ENCODE measurements at places on chromosomes 5 and 9.

GRCh38 chr5:100788417-100788816 lies 114.7 kb downstream of the ST8SIA4 start:
- no peak for DNase-seq

GRCh38 chr5:72167804-72168203 lies 60.5 kb downstream of the MAP1B start:
- DNase-seq = no peak

GRCh38 chr5:172906436-172906835 lies 52.8 kb upstream of the RPL26L1 start:
- no peak for DNase-seq

GRCh38 chr5:32450952-32451351 lies 6.4 kb upstream of the ZFR start:
- no peak for DNase-seq

DNA sequence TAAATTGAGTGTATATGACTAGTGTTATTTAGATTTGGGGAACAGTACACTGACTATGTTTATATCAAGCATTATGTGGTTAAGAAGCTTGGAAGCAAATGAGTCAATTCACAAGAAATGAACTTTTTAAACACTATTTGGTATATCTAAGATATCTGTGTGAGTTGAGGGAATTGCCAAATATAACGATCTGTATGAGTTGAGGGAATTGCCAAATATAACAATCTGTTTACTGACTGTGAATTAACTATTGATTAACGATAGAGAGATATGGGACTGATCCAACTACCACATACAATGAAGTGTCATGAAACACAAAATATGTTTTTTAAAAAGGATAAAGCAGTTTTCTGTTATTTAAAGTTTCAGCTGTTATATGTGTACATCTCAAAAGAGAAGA lies 301.4 kb downstream of the TENT4A start:
- DNase-seq = no peak

- no peak for DNase-seq
Measured at GRCh38 chr5:134944630-134945029, 23.1 kb upstream of the CATSPER3 start.

- DNase-seq = no peak
Measured at GRCh38 chr9:87909310-87910041, 8.3 kb upstream of the SPATA31C1 start.

DNA sequence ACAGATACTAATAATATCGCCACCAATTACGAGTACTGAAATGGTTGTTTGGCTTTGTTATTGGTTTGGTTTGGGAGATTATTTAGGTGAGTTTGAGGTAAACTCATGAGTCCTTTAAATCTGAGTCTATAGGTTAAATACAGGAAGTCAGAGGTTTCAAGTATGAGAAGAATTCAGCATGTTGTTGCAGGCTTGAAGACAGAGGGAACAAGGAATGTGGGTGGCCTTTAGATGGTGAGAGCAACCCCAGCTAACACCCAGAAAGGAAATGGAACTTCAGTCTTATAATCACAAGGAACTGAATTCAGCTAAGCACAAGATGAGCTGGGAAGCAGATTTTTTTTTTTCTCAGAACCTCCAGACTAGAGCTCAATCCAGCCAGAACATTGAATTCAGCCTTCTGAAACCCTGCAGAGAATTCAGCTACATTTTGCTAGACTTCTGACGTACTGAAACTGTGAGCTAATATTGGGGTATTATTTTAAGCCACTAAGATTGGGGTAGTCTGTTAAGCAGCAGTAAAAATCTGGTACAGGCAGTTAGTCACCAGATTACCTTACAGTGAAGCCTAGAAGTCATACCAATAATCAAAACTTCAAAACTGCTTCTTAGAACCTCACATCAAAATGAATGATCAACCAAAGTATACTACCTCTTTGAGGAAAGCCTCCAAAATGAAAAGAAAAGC lies 216.0 kb upstream of the PUM3 start:
- DNase-seq = no peak

DNA sequence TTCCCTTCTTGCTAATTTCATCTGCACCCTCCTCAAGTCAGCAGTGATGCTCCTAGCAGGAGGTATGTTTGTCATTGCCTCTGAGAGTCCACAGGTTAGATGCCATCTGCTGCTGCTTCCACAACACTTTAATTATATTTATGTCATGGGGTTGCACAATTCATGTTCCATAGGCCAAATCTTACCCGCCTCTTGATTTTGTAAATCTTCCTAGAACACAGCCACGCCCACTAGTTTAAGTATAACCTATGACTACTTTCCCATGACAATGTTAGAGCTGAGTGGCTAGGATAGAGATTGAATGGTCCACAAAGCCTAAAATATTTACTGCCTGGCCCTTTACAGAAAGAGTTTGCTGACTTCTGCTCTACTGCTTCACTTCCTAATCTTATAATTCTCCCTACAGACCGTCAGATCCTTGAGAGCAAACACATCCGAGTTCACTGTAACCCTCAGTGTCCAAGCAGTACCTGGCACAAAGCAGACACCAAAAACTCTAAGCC lies 21.1 kb downstream of the LIFR start:
- no peak for DNase-seq

DNA sequence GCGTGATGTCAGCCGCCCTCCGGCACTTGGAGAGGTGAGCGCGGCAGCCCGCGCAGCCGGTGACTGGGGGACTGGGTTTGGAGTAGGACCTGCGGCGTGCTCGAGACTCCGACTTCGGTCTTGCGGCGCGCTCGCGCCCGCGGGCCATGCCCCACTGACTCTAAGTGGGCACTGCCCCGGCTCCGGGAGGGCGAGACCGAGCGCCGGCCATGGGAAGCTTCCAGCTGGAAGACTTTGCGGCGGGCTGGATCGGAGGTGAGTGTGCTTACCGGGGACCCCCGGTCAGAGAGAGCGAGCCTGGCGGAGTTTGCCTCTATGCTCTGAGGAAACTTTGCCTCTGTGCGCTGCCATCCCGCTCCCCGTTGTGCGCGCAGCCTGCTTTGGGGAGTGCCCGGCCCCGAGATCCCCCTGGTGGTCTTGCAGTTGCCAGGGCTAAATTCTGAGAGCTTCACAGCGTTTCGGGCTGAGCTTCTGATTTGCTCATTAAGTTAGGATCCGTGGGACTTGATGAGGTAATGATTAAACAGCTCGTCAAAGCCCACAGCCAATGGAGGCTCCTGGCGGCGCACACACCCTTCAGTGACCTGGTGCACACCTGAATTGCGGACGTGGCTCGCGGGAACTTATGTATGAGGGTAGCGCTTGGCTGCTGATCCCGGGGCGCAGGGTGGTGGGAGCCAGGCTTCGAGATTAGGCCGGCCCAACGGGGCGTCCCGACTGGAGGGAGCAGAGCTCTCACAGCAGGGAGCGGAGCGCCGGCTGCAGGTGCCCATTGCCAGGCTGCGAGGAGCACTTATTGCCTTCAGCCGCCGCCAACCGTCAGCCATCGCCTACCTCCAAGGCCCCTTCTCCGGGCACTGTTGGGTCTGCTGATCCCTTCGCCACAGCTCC lies at the start of gene SLC25A48:
TSS of gene SLC25A48 (plus strand) at position 25 of the 891 bp plus-strand sequence. CDS start at position 210, 185 bp downstream.
- DNase-seq = no peak

GRCh38 chr9:5845157-5845531 lies 12.2 kb upstream of the ERMP1 start:
- DNase-seq = no peak

DNA sequence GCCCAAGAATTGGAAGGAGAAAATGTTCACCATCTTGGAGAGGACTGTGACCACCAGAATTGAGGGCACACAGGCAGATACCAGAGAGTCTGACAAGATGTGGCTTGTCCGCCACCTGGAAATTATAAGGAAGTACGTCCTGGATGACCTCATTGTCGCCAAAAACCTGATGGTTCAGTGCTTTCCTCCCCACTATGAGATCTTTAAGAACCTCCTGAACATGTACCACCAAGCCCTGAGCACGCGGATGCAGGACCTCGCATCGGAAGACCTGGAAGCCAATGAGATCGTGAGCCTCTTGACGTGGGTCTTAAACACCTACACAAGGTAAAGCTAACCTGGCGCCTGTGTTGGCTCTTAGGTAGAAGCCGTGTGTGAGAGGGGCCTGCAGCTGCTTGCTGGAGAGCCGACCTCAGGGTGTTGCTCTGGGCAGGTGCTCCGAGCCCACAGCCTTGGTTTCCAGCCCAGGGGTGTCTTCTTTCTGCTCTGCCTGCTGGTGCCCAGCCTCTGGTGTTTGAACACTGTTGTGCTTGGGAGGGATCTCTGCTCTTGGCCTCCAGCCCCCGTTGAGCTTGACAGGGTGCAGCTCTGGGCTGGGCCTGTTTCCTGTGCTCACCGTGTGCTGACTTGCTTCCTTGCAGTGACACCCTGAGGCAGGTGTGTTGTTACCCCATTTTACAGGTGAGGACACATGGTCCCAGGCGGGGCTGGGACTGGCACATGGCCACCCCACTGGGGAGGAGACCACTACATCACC lies 10.9 kb downstream of the EXOC3 start:
- DNase-seq = peak; percentile 18

DNA sequence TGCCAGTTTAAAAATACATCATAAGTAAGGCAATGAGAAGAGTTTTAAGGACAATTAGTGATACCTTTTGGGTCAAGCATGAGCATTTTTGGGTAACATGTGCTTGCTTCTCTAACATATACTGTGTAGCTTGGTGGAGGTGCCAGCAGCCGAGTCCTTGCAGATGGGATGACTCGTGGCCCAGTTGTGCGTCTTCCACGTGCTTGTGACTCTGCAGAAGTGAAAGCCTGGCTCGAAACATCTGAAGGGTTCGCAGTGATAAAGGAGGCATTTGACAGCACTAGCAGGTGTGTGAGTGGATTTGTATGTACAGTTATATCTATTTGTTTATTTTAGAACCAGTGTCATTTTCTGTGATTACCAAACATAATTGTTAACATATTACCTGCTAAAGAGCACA lies 18.2 kb downstream of the HMGCR start:
- no peak for DNase-seq

- no peak for DNase-seq
Measured at GRCh38 chr5:115840873-115841272, 492 bp downstream of the ATG12 start.

DNA sequence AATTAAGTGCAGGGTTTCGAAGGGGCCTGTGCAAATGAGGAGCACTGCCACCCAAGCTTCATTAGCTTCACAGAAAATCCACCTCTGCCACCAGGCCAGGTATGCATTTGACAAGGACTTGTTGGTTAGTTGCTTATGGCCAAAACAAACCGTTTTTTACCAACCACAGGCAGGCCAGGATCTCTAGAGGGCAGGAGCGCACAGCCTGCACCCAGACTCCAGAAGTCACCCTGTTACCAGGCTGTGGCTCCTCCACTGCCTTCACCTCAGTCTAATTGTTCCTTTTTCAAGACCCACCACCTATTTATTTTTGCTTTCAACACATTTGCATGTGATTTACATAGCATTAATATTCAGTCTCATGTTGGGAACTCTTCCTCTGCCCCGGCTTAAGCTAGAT lies 78.3 kb upstream of the HSPA9 start:
- no peak for DNase-seq

DNA sequence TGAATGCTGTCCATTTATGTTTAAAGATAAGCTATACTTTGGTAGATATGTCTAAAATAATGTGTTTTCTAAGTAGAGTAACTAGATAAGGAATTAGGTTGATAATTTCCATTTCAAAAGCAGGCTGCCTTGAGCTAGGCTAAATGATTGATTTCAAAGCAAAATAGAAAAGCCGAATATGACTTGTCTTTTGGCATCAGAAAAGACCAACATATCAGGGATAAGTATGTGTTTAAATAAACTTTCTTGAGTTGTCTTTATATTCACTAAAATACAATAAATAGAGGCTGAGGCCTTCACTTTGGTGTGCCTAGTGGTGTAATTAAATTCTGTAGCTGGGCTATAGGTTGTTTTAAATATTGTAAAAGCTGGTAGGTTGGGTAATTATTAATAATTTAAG lies 569.0 kb downstream of the TAF11L14 start:
- no peak for DNase-seq

- DNase-seq = no peak
Measured at GRCh38 chr9:27388150-27388549, 91.2 kb upstream of the EQTN start.

GRCh38 chr9:133677126-133678010 lies 41.2 kb downstream of the DBH start:
- peak; percentile 78 for DNase-seq

DNA sequence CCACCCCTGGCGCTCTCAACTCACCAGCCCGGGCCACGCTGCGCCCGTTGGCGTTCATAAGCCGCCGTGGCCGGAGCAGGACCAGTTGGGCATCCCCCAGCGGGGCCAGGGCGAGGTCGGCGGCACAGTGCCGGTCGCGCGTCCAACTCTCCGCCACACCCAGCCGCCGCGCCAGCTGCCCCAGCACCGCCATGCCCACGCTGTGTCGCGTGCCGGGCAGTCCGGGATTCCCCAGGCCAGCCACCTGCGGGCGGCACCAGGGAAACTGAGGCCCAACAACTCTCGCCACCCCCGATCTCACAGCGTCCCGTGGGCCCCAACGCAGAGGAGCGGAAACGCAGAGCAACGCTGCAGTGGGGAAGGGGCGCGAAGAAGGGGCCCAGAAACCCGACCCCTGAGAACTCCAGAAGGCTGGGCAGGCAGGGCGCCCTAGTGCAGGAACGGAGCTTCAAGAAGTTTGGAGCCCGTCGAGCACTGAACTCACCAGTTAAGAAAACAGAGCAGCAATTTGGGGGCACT lies 453 bp downstream of the PTRH1 start:
- no peak for DNase-seq

- DNase-seq = no peak
Measured at GRCh38 chr5:51829230-51829629, 446.0 kb downstream of the ISL1 start.

- no peak for DNase-seq
Measured at GRCh38 chr9:133102190-133103021, 18.6 kb downstream of the RALGDS start.

GRCh38 chr9:91730806-91731205 lies 219.2 kb downstream of the ROR2 start:
- DNase-seq = no peak

DNA sequence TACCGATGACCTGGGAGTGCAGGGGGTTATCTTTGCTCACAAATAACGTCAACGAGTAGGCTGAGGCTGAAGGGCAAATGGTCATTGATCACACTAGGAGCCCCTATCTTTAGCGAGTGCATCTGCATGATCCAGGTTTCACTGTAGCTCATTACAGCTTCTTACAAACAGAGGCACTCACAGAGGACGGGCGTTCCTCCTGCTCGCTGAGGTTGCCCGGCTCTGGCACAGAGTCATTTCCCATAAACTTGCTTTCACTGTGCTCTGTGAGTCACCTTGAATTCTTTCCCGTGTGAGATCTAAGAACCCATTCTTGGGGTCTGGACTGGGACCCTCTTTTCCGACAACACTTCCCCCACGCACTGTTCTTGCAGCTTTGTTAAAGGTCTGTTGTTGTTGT lies 1.9 kb upstream of the PAEP start:
- no peak for DNase-seq

GRCh38 chr5:156094001-156094400 lies 233.0 kb upstream of the SGCD start:
- DNase-seq = no peak

Data from CD4-positive, alpha-beta T cell treated with Interleukin-6 for 4 hours (primary cell).